ENCODE measurements at places on chromosomes 7 and 10. TPM values are rescaled to one million over a fixed set of nuclear protein-coding genes. Genes with fewer than 3 reads are reported as not detected.

- H3K4me1 ChIP-seq: peaks cover 12% of the 10 kb centered on the region
- H3K36me3 ChIP-seq: no peaks in the 10 kb centered on the region
- peaks cover 68% of the 10 kb centered on the region for H3K27me3 ChIP-seq
- H3K4me3 ChIP-seq: peak overlapping the region; percentile 58
- no peak overlapping the region for H3K27ac ChIP-seq
- no peak for DNase-seq
These were observed 651 bp downstream of the MYO3A start for GRCh38 chr10:25934621-25935139.

NPSR1 gene
- total RNA-seq: not detected

DNA sequence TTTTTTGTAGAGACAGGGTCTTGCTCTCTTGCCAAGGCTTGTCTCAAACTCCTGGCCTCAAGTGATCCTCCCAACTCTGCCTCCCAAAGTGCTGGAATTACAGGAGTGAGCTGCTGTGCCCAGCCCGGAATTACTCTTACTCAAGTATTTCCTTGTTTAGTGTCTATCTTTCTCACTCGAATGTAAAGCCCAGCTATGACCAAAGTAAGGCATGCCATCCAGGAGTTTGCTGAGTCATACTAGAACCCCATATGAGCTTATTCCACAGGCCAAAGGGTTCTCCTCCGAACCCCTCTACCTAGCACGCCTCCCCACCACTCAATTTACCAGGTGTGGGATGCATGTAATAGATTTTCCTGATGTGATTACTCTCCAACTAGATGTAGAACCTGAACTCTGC is 166.6 kb upstream of the AUTS2 start:
- H3K27me3 ChIP-seq: peaks cover 10% of the 10 kb centered on the region
- no peaks in the 10 kb centered on the region for H3K36me3 ChIP-seq
- no peak for DNase-seq
- H3K4me1 ChIP-seq: peaks cover 18% of the 10 kb centered on the region

POU6F2 gene
- 0.44 TPM for total RNA-seq

TMEM130 gene
- total RNA-seq: not detected

GRCh38 chr7:96707901-96708774 is 1.5 kb downstream of the SEM1 start:
- H3K27me3 ChIP-seq: no peaks in the 10 kb centered on the region
- no peaks in the 10 kb centered on the region for H3K36me3 ChIP-seq
- H3K27ac ChIP-seq: no peak overlapping the region
- H3K4me1 ChIP-seq: peaks cover 44% of the 10 kb centered on the region

GRCh38 chr10:1739751-1740150 is 2.4 kb upstream of the ADARB2 start:
- H3K4me1 ChIP-seq: peaks cover 15% of the 10 kb centered on the region
- peaks cover 100% of the 10 kb centered on the region for H3K27me3 ChIP-seq
- DNase-seq: no peak
- H3K36me3 ChIP-seq: no peaks in the 10 kb centered on the region
- no peak overlapping the region for H3K27ac ChIP-seq

SPOCK2 gene
- 8.6 TPM for total RNA-seq

DNA sequence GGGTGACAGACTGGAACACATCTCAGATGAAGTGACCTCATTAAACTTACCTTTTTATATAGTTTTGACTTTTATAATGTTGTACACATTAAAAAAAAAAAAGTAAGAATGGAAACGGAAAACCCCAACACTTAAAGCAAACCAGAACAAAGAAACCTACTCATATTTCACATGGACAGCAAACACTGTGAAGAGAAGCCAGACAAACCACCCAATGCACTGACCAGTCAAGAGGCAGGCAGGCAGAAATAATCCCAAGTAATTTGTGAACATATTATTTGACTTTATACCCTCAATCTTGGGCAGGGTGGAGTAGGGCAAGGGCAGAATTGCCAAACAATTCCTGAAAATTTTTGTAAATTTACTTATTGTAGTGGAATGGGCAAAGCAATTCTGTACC is 39.8 kb downstream of the WAPL start:
- H3K4me1 ChIP-seq: no peaks in the 10 kb centered on the region
- no peak for DNase-seq

CDNF gene
- 1.5 TPM for total RNA-seq

- H3K4me3 ChIP-seq: no peak overlapping the region
- H3K4me1 ChIP-seq: no peaks in the 10 kb centered on the region
- H3K27ac ChIP-seq: no peak overlapping the region
- H3K36me3 ChIP-seq: peaks cover 5% of the 10 kb centered on the region
These were observed 81.0 kb downstream of the KIAA1549 start for GRCh38 chr7:138900035-138900828.

GRCh38 chr7:133167300-133167699 is 85.4 kb upstream of the CHCHD3 start:
- H3K4me1 ChIP-seq: no peaks in the 10 kb centered on the region
- no peak overlapping the region for H3K4me3 ChIP-seq
- H3K36me3 ChIP-seq: no peaks in the 10 kb centered on the region
- no peak overlapping the region for H3K27ac ChIP-seq

LEP gene
- total RNA-seq: 0.14 TPM

GRCh38 chr7:55501611-55502010 is 70.7 kb downstream of the VOPP1 start:
- H3K36me3 ChIP-seq: peaks cover 7% of the 10 kb centered on the region
- DNase-seq: no peak

DNA sequence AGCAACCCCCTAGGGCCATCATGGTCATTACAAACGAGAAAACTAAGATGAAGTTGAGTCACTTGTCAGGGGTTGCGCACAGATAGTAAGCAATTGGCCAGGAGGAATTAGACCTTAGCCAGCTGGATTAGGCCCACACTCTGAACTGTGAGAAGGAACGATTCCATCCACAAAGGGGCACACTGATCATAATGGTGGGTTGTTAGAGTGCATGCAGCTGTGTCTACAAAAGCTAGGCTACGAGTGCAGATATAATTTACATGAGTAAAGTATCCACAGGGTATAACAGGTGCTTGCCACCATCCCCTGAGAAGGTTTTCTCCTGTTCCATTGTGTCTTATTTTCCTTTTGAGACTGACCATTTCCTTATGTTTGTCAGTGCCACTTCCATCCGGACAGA is 16.6 kb upstream of the FAM170B start:
- H3K27ac ChIP-seq: no peak overlapping the region
- no peak overlapping the region for H3K4me3 ChIP-seq
- no peaks in the 10 kb centered on the region for H3K27me3 ChIP-seq
- no peaks in the 10 kb centered on the region for H3K36me3 ChIP-seq
- no peaks in the 10 kb centered on the region for H3K4me1 ChIP-seq

- H3K27me3 ChIP-seq: no peaks in the 10 kb centered on the region
- H3K27ac ChIP-seq: no peak overlapping the region
- H3K4me1 ChIP-seq: peaks cover 39% of the 10 kb centered on the region
- H3K4me3 ChIP-seq: no peak overlapping the region
These were observed 38.7 kb downstream of the PHTF2 start for GRCh38 chr7:77837275-77837674.

DNA sequence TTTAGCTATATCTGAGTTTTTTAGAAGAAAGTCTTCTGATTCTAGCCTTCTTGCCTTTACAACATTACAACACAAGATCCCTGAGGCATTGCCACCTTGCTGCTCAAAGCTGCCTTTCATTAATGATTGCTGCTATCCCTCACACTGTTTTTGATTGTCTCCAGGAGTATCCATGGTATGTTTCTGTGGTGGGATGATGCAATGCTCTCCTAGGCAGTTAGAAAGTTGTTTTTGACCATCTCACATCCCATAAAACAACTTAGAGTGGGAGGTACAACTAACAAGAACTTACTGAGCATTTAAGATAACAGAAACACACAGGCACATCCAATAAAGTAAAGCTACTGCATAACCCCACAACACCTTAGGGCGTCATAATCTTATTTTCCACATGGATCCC is 1156.0 kb upstream of the LRRTM3 start:
- no peaks in the 10 kb centered on the region for H3K27me3 ChIP-seq
- H3K4me1 ChIP-seq: no peaks in the 10 kb centered on the region
- no peak overlapping the region for H3K27ac ChIP-seq

DNA sequence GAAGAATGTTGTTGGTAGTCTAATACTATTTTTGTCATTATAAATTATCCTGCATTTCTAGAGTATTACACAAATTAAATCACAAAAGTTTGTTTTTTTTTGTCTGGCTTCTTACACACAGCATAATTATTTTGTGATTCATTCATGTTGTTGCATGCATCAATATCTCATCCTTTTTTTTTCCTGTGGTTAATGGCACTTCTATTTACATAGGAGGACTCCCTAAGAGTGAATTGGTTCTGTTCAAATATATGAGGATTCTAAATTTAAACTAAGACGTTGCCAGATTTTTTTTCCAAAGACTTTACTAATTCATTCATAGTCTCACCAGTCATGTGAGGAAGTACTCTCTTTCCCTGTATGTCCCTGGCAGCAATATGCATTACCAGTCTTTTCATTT is 303.3 kb downstream of the GPR37 start:
- H3K4me1 ChIP-seq: no peaks in the 10 kb centered on the region
- H3K36me3 ChIP-seq: no peaks in the 10 kb centered on the region
- H3K4me3 ChIP-seq: no peak overlapping the region
- H3K27ac ChIP-seq: no peak overlapping the region
- H3K27me3 ChIP-seq: no peaks in the 10 kb centered on the region

TMEM236 gene
- total RNA-seq: 0.66 TPM

DNA sequence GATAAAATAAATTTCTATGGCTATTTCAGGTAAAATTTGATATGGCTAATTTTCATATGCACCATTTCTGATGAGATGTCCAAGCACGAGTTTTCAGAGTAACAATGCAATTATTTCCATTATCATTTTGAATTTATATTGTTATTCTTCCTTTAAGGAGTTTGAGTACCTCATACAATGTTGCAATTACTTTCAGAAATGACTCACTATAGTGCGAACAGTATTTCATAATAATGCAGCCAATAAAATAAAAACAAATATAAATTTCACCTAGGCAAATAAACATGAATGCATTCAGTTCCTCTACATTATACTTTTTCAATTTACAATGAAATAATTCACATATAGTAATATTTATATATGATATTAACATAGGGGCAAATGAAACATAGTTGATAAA is 78.8 kb upstream of the LRRN3 start:
- H3K36me3 ChIP-seq: no peaks in the 10 kb centered on the region

PON1 gene
- total RNA-seq: not detected

GRCh38 chr10:7029672-7030071 is 381.2 kb downstream of the SFMBT2 start:
- H3K27me3 ChIP-seq: peaks cover 10% of the 10 kb centered on the region
- no peak for DNase-seq
- H3K4me1 ChIP-seq: no peaks in the 10 kb centered on the region

POMZP3 gene
- total RNA-seq: 7.8 TPM

PDE6C gene
- total RNA-seq: not detected

DNA sequence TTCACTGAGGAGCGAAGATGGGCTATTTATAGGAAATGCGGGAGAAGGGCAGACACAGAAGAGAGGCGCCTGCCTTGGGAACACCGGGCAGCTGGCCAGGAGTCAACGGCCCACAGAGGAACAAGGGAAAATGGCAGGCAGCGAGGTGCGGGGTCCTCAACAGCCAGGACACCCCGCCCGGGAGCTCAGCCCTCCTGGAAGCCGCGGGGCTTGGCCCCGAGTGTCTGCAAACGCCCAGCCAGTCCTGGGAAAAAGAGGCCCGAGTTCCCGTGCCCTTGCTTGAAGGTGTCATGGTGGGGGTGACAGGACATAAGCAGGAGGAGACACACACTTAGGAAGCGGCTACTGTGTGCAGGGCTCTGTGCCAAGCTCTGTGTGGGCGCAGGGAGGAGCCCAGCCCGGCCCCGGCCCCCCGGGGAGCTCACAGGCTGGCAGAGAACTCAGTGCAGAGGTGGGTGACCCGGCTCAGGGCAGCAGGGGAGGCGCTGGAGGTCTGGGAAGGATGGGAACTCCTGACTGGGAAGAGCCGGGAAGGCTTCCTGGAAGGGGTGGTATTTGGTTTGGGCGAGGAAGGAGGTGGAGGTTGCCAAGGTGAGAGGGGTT is 79.9 kb downstream of the ELFN1 start:
- H3K27me3 ChIP-seq: peaks cover 22% of the 10 kb centered on the region
- peak overlapping the region; percentile 30 for H3K4me3 ChIP-seq
- peaks cover 11% of the 10 kb centered on the region for H3K36me3 ChIP-seq

SFTPA1 gene
- not detected for total RNA-seq

DNA sequence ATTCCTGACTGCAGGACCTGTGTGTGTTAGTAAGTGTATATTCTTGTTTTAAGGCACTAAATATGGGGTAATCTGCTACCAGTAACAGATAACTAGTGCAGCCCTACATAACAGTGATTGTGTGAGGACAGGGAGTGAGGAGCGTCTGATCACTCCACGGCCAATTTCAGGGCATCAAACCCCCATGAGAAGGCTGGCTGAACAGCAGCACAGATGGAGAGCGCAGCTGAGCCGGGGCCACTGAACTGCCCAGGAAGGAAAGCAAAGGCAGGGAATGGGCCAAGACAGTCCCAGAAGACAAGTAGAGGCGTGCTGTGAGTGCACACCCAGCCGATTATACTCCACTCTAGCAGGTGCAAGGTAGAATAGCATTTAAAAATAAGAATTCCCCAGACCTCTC is 157.1 kb upstream of the CHST15 start:
- DNase-seq: no peak
- H3K4me1 ChIP-seq: peaks cover 9% of the 10 kb centered on the region
- no peaks in the 10 kb centered on the region for H3K36me3 ChIP-seq
- H3K27me3 ChIP-seq: peaks cover 32% of the 10 kb centered on the region

FBXO24 gene
- 0.25 TPM for total RNA-seq

DNA sequence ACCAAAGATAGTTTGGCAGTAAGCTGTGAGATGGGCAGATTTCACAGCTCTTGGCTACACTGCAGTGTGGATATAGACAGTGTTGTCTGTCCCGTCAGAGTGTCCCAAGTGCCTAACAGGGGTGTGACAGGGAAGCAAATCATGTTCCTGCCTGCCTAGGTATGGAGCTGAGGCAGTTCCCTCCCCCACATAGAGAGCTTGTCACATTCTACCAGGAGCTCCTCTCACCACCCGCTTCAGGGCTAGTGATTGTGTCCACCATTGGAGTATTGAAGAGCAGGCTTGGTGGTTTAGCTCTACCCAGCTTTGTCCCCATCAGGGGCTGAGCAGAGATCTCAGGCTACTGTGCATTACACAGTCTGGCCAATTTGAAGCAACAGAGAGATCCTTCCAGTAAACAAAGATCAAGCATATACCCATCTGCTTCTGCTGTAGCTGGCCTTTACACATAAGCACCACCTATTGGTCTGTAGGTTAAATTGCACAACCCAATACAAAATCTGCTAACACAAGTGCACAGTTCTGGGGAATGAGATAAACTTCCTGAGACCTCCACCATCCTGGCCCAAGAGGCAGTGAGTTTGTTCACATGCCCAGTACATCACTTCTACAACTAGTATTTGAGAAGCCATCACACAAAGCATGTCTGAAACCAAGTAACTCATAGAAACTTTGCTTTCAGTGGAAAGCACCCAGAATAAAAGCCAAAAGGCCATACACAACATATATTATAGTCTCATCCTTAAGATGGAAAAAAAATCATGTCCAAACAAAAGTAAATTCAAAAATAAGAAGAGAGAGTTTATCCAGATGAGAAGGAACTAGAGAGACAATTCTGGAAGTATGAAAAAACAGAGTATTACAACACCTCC is 67.3 kb downstream of the GLCCI1 start:
- no peak overlapping the region for H3K27ac ChIP-seq
- DNase-seq: no peak
- H3K4me3 ChIP-seq: no peak overlapping the region
- peaks cover 13% of the 10 kb centered on the region for H3K36me3 ChIP-seq
